ENCODE measurements at places on chromosomes 1 and 21.

DNA sequence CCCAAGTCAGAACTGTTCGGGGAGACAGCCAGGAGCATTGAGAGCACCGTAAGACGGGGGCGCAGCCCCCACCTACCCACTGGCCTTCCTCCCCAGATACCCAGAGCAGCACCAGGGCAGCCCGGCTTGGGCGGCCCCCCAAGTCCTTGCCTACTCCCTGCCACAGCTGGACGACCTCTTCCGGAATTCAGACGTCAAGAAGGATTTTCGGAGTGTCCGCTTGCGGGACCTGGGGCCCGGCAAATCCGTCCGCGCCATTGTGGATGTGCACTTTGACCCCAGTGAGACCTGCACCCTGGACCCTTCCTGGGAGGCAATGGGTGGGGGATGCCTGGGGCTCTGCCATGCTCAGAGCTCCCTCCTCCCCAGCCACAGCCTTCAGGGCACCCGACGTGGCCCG, 26.7 kb downstream of the RNF223 start:
- no peak for DNase-seq

DNA sequence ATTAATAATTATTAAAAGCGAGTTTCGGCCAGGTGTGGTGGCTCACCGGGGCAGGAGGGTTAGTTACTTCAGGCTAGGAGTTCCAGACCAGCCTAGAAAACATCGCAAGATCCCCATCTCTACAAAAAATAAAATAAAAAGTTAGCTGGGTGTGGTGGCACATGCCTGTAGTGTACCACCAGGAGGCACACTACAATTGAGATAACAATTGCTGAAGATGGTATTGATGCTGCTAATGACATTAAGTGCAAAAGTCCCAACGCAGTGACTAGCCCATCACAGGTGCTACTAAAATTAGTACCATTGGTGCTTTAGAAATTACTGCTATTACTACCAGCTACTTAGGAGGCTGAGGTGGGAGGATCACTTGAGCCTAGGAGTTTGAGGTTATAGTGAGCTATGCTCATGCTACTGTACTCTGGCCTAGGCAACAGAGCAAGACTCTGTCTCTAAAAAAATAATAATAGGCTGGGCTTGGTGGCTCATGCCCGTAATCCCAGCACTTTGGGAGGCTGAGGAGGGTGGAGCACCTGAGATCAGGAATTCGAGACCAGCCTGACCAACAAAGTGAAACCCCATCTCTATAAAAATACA, 156.6 kb downstream of the GREM2 start:
- no peak for DNase-seq

- DNase-seq: no peak
These were observed 132.0 kb downstream of the GIPC2 start for GRCh38 chr1:78177708-78178270.

DNA sequence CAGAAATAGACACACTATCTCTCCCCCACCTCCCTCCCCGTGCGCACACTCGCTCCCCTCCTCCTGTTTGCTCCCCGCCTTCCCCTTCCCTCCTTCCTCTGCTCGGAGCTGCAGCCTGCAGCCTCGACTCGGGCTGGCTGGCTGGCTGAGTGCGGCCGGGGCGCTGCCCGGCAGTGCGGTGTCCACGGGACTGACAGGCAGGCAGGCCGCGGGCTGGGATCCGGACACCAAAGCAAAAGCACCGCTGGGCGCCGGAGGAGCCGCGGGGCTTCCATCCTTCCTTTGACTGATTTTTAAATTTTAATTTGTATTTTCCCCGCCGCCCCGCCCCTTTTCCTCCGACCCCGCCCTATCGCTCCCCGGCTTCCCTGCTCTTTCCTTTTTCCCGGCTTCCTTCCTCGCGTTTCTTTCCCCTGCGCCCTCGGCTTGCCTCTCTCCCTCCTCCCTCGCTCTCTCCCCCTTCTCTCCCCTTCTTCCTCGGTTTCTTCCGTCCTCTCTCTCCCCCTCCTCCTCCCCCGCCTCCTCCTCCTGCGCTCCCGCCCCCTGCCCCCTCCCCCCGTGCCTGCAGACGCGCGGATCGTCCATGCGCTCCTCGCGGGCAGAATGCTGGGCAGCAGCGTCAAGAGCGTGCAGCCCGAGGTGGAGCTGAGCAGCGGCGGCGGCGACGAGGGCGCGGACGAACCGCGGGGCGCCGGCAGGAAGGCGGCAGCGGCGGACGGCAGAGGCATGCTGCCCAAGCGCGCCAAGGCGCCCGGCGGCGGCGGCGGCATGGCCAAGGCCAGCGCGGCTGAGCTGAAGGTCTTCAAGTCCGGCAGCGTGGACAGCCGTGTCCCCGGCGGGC, 109.4 kb downstream of the NAV1 start:
- DNase-seq: no peak

DNA sequence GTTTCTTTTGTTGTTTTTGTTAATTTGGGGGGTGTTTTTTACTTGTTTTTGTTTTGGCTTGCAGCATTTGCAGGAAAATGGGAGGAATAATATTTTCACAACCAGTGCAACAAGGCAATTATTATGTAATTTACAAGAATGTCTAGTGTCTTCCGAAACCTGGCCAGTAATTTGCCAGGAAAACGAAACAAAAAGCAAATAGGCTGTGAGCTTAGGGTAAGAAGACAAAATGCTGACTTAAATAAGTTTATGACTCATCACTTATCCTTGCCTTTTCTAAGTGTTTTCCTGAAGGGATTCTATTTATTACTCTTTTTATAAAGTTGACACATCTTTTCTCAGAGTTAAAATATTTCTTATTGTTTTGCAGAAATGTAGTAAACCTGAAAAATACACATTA, 49.8 kb downstream of the KCNT2 start:
- no peak for DNase-seq

GRCh38 chr1:98289311-98289710, 368.5 kb upstream of the DPYD start:
- no peak for DNase-seq

GRCh38 chr1:3931007-3931912, 31.2 kb upstream of the C1orf174 start:
- DNase-seq: no peak

DNA sequence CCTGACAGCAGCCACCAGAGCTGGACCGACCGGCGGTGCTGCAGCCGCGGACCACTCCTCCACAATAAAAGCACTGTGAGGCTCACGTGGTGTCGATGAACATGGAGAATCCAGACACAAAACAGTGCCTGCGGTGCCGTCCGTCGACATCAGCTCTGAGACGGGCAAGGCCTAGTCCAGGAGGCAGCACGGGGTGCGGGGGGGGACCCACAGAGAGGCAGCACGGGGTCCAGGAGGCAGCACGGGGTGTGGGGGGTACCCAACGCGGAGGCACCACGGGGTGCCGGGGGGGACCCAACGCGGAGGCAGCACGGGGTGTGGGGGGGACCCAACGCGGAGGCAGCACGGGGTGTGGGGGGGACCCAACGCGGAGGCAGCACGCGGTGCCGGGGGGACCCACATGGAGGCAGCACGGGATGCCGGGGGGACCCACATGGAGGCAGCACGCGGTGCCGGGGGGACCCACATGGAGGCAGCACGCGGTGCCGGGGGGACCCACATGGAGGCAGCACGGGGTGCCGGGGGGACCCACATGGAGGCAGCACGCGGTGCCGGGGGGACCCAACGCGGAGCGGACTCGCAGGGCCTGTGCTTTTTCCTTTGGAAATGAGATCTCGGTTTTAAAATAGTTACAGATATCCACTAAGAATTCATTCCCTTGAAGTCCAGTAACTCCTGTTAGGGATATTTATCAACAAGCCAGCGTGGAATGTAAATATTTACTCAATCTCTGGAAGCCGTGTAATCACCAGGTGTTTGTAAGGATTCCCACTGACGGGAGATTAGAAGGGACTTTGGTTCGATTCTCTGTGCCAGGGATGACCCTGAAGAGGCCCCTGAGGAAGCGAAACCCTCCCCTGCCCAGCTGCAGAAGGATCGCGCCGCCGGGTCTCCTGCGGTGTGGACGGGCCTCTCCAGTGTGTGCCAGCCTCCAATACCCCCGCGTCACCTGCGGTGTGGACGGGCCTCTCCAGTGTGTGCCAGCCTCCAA, 52.1 kb downstream of the COL6A1 start:
- no peak for DNase-seq

- no peak for DNase-seq
These were observed 5.0 kb upstream of the KRTAP12-1 start for GRCh38 chr21:44686843-44687561.

GRCh38 chr1:40307186-40307585, 9.9 kb downstream of the COL9A2 start:
- DNase-seq: no peak

GRCh38 chr1:203996126-203996525, 76.8 kb upstream of the SOX13 start:
- DNase-seq: no peak

DNA sequence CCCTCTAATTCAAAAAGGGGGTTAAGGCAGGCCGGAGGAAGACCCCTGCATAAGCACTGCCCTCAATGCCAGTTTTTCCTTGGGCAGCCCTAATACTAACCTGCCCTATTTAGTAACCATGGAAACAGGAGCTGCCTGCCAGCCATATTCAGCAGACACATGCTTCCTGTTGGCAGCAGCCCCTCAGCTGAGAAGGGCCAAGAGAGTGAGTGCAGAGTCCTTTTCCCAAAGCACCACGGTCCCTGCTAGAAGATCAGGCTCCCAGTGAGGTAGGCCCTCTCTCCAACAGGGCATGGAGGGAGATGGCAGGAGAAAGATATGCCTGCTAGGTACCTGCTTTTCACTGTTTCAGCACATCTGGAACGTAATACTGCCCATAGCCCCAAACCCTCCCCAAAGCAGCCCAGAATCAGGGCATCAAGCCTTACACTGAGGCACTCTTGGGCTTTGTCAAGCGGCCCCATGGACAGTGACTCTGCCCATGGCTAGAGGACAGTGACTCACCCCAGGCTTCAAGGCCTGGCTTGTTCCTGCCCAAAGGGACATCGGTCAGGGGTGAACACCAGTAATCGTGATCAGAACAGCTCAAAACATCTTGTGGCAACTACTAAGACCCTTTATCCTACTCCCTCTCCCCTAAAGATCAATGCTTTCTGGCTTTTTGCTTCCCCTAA, 64.5 kb downstream of the BCAR3 start:
- DNase-seq: no peak

DNA sequence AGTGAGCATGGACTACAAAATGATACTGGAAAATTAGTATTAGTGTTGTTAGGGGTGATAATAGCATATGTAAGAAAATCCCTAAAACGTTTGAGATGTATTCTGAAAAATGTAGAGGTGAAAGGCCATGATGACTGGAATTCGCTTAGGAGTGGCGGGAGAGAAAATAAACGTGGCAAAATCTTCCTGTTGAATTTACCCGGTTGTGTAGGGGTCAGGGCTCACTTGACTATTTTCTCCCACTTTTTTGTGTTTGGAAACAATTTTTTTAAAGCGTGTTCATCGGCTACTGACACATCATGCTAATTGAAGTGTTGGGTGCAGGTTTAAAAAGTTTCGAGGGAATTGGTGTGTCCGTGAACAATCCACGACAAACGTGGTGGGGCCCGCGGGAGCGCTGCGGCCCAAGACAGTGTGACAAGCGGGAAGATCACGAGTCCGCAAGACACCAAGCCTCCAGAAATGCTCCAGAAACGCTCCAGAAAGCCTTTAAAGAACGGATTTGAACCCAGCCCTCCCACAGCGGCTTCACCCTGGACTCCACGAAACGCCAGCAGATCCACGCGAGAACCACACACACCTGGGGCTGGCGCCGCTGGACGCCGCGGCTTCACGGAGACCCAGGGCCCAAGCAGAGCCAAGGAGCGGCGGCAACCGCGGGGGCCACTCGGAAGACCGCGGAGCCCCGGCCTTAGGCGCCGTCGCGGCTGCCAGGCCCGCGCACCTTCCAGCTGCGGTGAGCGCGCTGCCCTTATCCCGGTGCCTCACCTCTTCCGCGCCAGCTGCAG, 573 bp downstream of the PSMG1 start:
- DNase-seq: no peak

DNA sequence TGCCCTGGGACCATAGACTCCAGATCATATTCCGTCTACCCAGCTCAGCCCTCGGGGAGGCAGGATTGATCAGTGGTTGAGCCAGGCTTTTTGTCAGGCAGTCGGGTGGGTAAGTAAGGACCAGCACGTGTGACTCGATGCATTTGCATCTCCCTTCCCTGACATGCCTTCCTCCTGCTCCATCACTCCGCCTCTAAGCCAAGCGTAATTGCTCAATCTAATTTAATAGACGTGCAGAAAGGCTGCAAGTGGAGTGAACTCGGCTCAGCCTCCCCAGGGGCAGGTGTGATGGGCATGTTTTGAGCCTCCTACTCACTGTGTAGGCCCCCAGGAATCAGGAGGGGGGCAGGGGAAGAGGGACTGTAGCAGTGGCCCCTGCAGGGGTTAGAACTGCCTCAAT, 34.6 kb upstream of the GRIK3 start:
- no peak for DNase-seq

- DNase-seq: no peak
These were observed 4.8 kb upstream of the RHCE start for GRCh38 chr1:25425098-25426085.

DNA sequence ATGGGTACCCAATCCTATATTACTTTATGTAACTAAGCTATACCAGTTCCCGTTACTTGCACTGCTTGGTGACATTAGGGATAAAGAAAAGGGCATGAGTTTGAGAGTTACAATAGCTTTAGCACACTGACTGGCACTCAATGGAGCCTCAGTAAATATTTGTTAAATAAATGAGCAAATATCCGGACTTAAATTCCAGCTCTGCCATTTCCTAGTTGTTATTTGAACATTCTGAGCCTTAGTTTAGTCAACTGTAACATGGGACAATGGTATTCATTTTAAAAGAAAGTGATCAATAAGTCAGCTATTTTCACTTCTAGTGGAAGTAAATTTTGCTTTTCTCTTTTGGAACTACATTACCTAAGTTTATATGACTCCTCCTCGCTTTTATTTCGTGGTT, 198.7 kb downstream of the ZC3H11B start:
- no peak for DNase-seq

DNA sequence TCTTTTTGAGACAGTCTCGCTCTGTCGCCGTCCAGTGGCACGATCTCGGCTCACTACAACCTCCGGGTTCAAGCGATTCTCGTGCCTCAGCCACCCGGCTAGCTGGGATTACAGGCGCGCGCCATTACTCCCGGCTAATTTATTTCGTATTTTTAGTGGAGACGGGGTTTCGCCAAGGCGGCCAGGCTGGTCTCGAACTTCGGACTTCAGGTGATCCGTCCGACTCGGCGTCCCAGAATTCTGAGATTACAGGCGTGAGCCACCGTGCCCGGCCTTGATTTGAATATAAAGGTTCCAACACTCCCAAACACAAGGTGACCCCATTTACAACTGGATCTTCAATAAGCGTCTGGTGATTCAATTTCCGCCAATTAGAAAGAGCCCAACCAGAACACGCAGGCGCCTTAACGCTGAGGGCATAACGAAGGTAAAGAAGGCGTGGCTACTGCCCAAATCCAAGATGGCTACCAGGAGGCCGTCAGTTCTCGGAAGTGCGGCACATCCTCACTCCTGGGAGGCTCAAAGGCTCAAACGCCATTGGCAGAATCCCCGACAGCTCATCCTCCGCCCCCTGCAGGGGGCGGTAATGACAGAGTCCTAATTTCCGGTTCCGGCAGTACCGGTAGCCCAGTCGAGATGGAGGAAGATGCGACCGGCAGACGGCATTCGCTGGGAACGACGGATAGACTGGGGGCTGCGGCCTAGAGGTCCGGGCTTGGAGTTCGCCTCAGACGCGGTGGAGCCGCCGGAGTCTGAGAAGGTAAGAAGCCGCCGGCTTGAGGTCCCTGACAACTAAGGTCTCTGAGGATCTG, at the start of gene SLC25A44:
SLC25A44 (plus strand) TSS at position 617 of the 812 bp plus-strand sequence. CDS start 5,744 bp downstream, outside the sequence.
- peak; percentile 93 for DNase-seq

GRCh38 chr1:178412400-178412770, 84.4 kb downstream of the CLEC20A start:
- no peak for DNase-seq

- DNase-seq: no peak
These were observed 83.5 kb upstream of the PRDX6 start for GRCh38 chr1:173393659-173394000.

Measured in stimulated activated CD8-positive, alpha-beta memory T cell treated with anti-CD3 and anti-CD28 coated beads, Interleukin-2, amount 100 ng/mL, for 48 hours (primary cell).